Stimulated activated CD4-positive, alpha-beta T cell treated with anti-CD3 and anti-CD28 coated beads, Interleukin-12 subunit alpha, Interleukin-12 subunit beta, amount 100 ng/mL, for 48 hours (primary cell): ENCODE measurements at places on chromosomes 16 and 17.
A peak's percentile ranks its signal among the peaks of the same experiment; 100 is the strongest.

DNA sequence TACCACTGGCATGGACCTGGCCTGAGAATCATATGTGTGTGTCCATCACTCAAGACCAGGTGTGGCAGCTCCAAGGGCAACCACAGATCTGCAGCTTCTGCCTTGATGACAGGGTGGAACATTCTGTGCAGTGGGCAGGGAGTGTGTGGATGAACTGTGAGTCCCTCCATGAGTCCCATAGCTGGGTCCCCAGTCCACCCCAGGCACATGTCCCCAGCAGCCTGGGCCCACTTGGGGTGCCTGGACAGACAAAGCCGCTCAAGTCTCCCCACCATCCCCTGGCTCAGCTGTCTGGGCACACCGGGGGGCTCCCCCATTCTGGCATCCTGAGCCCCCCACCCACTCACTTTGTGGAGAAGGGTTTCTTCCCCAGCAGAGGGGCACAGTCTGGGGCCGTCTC lies 4.6 kb upstream of the KRT16 start:
- DNase-seq = no peak

DNA sequence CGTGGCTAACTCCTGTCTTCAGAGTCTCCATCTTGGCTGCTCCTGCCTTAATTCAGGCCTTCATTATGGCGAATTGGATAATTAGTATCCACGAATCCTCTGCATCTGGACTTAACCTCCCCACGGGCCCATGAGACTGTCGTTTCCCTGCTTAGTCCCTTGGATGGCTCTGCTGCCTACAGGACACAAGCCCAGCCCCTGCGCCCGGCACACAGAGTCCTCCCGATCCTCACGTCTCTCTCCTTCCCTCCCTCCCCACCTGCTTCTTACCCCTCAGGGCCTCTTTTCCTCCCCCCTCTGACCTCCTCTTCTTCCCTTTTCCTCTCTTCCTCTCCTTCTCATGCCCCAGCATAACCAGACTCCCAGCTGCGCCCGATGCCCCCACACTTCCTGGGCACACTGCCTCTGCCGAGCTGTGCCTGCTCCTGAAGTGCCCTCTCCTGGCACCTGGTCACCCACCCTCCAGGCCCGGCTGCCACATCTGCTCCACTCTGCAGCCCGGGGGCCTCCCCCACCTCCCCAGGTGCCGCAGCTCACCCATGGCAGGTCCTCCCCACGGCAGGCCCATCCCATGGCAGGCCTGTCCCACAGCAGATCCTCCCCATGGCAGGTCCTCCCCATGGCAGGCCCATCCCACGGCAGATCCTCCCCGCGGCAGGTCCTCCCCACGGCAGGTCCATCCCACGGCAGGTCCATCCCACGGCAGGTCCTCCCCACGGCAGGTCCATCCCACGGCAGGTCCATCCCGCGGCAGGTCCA lies 45.9 kb downstream of the RPH3AL start:
- DNase-seq = no peak

DNA sequence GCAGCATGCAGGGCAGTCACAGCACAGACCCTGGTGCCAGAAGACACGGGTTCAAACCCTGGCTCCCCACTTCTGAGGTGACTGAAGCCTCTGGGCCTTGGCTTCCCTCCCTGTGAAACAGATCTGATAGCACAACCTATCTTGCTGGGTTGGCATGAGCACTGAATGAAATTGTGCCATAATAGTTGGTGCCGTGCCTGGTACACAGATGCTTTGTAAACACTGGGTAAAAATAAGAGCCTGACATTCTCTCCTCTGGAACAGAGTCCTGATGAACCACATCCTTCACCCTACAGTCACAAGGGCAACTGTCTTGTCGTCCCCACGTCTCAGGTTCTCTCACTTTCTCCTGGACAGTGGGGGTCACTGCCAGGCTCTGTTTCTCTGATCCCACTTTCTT lies 35.7 kb downstream of the NOS2 start:
- no peak for DNase-seq

GRCh38 chr16:53780051-53780450 lies 76.1 kb downstream of the FTO start:
- DNase-seq = no peak

GRCh38 chr17:17108451-17109049 lies 66.3 kb downstream of the MPRIP start:
- DNase-seq = no peak

- DNase-seq = no peak
These were observed 8.1 kb upstream of the DNASE1 start for GRCh38 chr16:3646348-3646920.

GRCh38 chr17:59745040-59745439 lies 37.6 kb downstream of the VMP1 start:
- DNase-seq = no peak

GRCh38 chr17:9291912-9292560 lies 270.7 kb downstream of the NTN1 start:
- peak; percentile 42 for DNase-seq

GRCh38 chr17:7131423-7131791 lies 16.8 kb upstream of the ASGR2 start:
- no peak for DNase-seq

GRCh38 chr17:2055292-2056205 lies 646 bp downstream of the HIC1 start:
- no peak for DNase-seq

DNA sequence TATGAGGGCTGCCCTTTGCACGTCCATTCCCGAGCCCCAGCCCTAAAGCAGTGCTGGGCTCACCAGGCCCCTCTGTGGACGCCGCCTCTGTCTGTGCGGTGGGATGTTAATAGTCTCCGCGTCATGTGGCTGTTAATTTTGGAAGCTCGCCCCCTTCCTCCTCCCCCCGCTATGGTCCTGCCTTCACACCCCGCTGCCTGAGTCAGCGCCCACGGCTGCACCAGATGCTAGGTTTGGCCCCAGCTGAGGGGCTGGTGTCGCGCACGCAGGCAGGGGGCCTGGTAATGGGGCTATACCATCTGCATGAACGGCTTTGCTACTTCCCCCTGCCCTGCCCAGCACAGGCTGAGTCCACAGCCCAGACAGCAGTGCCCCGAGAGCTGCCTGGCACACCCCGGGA lies 4.1 kb upstream of the SSTR5 start:
- DNase-seq = no peak
